Fibroblast of skin of right biceps (primary cell): ENCODE measurements at places on chromosomes 5 and 9.

DNA sequence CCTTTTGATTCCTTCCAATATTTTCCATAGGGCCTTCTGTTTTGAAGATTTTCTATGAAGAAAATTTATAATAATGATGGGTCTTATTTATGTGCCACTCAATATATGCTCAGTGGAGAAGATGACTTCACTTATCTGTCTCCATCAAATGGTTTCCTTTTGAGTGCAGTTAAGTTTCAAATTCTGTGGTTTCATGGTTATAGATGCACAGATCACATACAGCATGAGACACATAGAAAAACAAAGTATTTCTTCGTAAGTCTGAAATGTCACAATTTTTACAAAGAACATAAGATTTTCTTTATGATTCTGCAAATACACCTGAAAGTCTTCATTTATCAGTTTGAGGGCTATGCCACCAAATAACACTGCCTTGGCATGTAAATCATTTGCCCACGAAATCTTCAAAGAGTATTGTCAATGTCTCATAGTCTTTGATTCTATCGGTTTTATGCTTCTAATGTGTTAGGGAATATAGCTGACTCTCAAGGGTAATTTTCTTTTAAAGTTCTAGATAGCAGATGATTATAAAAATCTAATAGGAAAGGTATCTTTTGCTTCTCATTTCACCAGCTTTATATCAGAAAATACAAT, 14.1 kb downstream of the CFAP95 start:
- no peak for DNase-seq

- peak; percentile 74 for DNase-seq
These were observed 36.1 kb downstream of the DAP start for GRCh38 chr5:10724781-10725507.

DNA sequence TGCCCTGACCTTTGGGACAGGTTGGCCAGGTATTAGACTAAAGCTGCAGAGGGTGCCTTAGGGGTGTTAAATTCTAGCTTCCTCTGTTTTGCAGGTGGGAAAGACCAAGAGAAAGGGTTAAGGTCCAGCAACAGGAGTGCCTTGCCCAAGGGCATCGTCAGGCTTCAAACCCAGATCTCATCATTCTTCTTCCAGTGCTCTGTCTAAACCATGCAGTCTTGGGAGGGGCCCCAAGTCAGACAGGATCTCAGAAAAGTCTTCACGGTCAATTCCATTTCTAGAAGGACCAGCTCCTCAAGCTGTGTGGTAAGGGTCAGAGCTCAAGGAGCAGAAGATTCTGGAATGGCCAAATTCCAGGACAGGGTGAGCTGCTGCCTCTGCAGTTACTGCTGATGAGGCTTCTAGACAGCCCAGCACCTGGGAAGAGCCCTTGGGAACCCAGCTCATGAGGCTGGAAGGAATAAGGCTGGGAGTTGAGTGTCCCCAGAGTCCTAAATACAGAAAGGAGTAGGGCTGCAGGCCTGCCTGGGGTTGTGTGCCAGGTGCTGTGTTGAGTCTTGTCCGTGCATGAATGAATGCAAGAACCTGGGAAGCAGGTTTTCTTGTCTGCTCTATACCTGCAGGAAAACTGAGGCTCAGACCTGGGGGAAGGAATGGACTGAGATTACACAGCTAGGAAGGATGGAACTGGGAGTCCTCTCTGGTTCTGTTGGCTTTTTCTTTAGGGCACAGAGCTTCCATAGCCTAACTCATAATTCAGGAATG, 69.3 kb downstream of the WWC1 start:
- no peak for DNase-seq

DNA sequence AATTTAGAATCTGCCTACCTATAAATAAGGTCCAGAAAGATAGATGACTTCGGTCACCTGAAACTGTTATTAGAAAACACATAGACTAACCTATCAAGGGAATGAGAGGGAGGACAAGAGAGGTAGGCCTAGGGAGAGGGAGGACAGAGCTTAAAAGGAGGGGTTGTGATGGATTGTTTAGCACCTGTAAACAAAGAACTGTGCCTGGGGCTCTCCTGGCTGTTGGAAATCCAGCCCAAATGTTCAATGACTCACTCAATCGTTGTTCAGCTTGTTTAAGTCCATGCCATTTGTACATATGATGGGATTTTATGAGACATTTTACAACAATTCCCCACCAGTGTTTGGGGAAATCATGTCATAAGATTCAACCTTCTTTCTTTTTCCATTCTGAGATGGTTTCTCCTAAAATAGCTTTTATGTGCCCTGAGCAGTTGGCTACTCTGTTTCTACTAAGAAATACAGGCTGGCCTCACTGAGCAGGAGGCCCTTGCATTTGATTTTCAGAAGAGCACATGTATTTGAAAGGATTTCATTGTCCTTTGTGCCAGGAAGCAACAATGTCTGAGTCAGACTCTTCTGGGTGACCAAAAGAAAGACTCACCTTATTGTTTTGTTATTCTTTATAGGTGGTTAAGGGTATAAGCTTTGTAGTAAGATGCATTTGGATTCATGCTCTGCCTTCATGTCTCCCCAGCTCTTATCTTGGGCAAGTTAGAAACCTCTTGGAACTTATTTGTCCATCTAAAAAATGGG, 48.2 kb upstream of the GPR151 start:
- DNase-seq = no peak

DNA sequence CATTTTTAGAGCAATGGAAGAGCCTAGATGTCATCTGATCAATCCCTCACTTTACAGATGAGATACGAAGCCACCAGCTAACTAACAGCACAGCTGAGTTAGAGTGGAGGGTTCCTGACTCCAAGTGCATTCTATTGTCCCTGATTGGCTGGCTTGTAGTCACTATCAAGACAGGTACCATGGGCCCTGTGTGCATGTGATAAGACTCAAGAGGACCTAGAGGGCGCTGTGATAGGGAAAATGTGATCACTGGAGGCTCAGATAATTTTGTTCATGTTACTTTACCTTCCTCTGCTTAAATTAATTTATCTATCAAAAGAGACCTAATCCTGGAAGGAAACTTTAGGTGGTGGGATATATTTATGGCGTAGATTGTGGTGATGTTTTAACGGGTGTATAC, 19.5 kb upstream of the SNAPC3 start:
- no peak for DNase-seq

DNA sequence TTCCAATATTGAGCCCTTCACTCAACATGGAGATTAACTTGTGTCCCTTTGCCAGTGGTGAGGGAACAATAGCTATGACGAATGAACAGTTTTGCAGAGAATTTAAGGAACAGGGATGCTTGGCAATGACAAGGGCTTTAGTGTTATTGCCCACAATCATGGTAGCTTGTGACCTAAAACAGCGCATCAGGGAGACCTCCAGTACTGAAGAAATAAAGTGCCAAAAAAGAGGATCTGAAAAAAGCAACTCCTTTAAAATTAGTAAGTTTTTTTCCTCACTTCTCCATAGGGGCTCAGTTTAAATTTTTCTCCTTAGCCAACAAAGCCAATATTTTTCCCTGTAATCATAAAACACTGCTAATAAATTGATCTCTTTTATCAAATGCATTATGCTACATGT, 41.8 kb upstream of the PAM start:
- no peak for DNase-seq

- DNase-seq = peak; percentile 37
These were observed 92.5 kb downstream of the MTX3 start for GRCh38 chr5:79898611-79899010.

DNA sequence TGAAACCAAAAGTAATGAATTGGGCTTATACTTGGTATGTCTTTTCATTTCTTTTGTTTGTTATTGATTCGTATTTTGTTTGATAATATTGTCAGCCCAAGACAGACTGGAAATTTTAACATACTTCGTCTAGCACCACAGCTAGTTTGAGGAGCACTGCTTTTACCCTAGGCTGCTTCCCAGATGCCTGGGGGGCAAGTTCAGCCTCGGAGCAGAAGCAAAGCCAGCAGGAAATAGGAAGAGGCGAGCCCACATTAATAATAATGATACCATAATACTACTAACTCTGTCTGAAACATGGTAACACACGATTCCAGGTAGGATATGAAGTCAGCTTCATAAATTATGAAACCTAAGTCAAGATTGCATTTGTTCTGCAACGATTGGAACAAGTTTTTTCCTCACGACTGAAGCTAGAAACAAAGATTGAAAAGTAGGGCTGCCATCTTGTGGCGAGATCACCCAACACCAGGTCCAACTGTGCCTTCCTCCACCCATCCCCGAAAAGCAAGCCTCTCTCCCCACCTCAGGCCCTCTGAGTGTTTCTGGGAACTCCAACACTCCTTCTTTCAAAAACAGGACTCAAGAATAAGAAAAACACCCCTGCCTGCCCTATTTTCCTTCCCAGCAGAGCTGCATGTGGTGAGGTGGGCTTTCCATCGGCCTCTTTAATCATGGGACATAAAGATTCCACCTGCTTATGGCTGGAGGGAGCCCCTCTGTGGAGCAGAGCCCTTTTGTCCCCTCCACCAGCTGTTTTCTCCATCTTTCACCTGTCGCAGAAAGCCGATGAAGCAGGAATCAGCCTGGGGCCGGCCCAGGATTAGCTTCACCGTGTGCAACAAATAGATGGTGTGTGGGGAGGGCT, 236.4 kb downstream of the CAAP1 start:
- DNase-seq = peak; percentile 37

DNA sequence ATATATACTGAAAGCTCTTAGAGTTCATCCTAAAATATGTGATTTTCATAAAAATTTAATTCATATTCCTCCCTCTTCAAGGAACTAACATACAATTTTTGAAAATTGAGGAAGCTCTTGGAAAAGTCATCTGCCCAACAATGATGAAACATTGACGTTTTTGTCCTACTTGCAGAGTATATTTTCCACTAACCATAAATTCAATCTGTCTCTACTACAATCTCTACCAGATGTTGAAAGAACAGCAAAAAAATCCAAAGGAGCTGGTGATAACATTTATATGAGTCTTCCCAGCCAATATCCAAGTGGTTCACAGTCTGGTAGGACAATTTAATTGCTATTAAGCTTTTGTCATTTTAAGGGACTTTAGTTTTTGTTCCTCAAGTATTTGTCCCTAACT, 81.1 kb upstream of the NR3C1 start:
- DNase-seq = no peak

DNA sequence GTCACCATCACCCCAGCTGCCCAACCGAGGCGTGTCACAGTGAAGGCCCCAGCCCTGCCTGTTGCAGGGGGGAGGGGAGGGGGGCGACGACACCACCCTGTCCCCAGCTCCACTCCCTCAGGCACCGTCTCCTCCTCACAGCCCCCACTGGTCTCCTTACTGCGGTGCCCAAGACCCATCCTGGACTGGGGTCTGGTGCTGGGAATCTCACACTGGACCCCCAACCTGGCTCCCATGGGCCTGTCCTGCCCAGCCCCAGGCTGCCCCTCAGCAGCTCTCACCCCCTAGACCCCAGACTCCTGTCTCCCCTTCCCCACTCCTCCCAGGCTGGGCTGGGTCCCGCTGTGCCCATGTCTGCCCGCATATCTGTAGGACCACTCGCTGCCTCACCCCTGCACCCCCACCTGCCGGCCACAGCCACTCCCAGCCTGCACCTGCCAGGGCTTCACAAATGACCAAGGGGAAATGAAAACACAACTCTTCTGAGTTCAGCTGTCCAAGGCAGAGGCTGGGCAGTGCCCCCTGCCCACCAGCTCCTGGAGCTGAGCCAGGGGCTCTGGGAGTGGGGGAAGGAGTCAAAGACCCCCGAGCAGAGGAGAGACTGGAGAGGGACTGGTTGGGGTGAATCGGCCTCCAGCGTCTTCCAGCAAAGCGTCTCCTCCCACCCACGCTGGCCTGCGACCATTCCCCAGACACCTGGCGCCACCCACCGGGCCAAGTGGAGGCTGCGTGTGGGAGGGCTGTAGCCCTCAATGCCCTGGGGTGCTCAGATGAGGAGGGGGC, 32.6 kb upstream of the EGFL7 start:
- DNase-seq = peak; percentile 23
